ENCODE measurements at places on chromosomes 5 and 9.

GRCh38 chr5:136022965-136023364 lies 5.8 kb upstream of the TGFBI start:
- no peak for DNase-seq

DNA sequence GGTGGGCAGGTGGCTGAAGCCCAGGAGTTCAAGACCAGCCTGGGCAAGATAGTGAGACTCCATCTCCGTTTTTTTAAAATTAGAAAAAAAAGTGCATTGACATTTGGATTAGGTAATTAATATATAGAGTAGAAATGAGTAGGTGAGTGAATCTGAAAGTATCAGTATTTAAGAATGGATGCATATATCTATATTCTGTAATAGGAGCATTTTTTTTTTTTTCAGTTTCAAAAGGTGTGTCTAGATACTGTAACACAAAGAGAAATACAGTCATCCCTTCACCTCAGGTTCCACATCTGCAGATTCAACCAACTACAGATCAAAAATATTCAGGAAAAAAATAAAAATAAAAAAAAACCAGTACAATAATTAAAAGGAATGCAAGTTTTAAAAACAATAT lies 50.8 kb downstream of the RBM27 start:
- no peak for DNase-seq

DNA sequence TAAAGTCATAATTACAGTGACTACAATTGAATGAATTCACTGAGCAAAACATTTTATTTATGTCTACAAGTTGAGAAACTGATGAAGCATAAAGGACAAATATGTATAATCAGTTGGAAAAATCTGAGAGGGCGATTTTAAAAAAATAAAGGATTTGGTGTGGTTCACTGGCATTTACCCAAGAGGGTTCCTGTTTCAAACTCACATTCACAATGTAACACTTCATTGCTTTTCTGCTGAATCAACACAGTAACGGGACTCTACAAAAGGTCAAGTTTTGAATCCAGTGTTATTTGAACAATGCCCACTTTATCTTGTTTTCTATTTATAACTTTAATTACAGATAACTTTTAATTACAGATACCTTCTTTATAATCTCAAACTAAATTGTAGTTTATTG lies 138.6 kb downstream of the NUDT12 start:
- no peak for DNase-seq

GRCh38 chr5:95110118-95110517 lies 174.8 kb downstream of the MCTP1 start:
- no peak for DNase-seq

DNA sequence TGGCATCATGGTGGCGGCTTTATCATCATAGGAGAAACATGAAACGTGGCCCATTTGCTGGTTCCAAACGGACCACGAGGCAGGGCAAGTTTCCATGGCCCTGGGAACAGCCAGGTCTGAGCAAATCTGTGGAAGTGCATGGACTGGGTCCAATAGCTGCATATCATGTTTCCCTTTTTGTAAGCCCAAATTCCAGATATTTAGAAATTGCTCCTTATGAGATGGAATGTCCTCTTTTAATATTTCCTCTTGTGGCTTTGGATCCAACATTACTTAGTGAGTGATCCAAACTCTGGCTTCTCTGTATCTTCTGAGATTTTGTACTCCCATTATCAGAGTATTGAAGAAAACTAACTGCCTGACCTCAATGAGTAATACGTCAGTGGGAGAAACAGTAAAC lies 79.8 kb upstream of the FBXL7 start:
- no peak for DNase-seq

DNA sequence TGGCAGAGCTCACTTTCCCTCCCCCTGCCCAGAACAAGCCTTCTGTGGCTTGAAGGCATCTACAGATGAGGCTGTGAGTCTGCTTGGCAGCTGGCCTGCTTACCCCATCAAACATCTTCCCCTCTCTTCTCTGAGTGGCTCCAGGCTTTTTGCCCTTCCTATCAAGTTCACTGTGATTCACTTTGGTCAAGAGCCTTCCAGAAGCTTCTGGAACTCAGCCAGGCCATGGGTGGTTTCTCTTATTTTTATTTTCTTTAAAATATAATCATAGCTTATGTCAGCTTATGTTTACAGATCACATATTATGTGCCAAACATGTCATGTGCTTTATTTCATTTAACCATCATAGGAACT lies 267.0 kb downstream of the SEC61B start:
- DNase-seq = no peak
